A549 treated with dexamethasone at 1 μM for 4 hours (cell line): ENCODE measurements at places on chromosomes 16 and 17. TPM values are rescaled to one million over a fixed set of nuclear protein-coding genes. Genes with fewer than 3 reads are reported as not detected.

Gene IL17C
- not detected in 5 replicates for total RNA-seq

Gene KIF19
- total RNA-seq, result 0.05 to 0.08 TPM (median 0.06 TPM) in 5 replicates

Gene KRT24
- not detected in 5 replicates for total RNA-seq

Gene MLKL
- 45.2 to 52.4 TPM (median 50.1 TPM) in 5 replicates for total RNA-seq

Gene NLRC5
- 2.3 to 3.0 TPM (median 2.8 TPM) in 5 replicates for total RNA-seq

Gene CA5A
- not detected in 5 replicates for total RNA-seq
